Panc1 (cell line): ENCODE measurements at places on chromosomes 16 and 17. TPM values are rescaled to one million over a fixed set of nuclear protein-coding genes. Genes with fewer than 3 reads are reported as not detected.

Gene KRT33A
- not detected for total RNA-seq

Gene GNGT2
- not detected for total RNA-seq

- no peak for DNase-seq
Measured at GRCh38 chr16:46857368-46857945, 26.5 kb upstream of the C16orf87 start.

- DNase-seq, result peak; percentile 28
Measured at GRCh38 chr17:43171586-43172487, 823 bp downstream of the NBR1 start.

DNA sequence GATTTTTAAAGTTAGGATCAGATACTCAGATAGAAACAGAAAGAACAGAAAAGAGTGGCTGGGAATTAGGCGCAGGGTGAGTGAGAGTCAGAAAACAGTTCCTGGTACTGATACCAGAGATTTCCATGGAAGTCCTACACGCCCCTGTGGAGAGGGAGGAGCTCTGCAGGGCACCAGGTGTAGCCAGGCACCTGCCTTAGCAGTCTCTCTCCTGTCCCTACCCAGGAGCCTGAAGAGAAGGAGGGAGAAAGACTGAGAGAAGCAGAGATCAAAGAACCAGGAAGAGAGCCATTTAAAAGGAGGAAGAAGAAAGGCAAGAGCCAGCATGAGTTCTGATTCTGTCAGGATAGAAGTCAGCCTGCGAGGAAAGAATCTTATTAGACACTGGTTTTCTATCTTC, 65.0 kb downstream of the CBLN1 start:
- DNase-seq, result no peak

Gene SYCE1L
- 4.5 TPM for total RNA-seq

- no peak for DNase-seq
Measured at GRCh38 chr16:5215901-5216300, 118.3 kb upstream of the EEF2KMT start.

GRCh38 chr16:12081048-12081404, 104.5 kb downstream of the SNX29 start:
- DNase-seq, result no peak

Gene CPPED1
- total RNA-seq, result 12.5 TPM

DNA sequence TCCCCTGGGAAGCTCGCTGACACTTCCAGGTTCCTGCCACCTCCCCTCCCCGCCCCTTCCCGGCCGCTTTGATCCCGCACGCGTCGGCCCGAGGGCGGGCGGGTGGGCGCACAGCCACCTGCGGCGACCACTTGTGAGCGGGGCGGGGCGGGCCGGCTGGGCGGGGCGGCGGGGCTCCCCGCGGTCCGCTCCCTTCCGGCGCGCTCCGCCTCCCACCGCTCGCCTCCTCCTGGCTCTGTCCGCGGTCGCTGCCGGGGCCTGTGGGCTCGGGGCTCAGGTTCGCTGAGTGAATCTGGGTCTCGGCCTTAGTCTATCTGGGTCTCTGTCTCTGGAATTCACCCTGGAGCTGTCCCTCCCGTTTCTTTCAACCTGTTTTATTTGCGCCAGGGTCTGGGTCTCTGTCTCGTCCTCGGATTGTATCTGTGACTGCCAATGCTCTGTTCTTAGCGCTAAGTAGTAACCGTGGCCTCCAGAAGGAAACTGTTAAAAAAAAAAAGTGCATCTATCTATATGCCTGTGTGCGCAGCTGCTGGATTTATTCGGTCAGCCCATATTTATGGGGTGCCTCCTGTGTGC, 2.7 kb upstream of the HES7 start:
- DNase-seq, result no peak

- DNase-seq, result no peak
Measured at GRCh38 chr16:49593424-49594040, 219.9 kb downstream of the C16orf78 start.

DNA sequence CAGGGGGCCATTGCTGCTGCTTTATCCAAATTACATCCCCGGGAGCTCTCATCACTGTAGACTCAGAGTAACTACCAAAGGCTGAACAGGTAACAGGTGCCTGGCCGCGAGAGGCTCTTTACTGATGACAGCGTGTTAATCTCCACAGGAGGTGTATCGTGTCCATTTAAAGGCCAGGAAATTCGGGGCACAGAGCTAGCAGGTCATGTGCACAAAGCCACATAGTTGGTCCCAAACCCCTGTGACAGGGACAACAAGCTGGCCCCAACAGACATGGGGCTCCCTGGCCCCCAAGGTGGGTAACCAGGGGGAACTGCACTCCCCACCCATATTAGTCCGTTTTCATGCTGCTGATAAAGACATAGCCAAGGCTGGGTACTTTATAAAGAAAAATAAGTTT, 55.3 kb upstream of the RBFOX3 start:
- DNase-seq, result no peak

GRCh38 chr16:29757950-29758466, 12.2 kb upstream of the C16orf54 start:
- DNase-seq, result no peak

DNA sequence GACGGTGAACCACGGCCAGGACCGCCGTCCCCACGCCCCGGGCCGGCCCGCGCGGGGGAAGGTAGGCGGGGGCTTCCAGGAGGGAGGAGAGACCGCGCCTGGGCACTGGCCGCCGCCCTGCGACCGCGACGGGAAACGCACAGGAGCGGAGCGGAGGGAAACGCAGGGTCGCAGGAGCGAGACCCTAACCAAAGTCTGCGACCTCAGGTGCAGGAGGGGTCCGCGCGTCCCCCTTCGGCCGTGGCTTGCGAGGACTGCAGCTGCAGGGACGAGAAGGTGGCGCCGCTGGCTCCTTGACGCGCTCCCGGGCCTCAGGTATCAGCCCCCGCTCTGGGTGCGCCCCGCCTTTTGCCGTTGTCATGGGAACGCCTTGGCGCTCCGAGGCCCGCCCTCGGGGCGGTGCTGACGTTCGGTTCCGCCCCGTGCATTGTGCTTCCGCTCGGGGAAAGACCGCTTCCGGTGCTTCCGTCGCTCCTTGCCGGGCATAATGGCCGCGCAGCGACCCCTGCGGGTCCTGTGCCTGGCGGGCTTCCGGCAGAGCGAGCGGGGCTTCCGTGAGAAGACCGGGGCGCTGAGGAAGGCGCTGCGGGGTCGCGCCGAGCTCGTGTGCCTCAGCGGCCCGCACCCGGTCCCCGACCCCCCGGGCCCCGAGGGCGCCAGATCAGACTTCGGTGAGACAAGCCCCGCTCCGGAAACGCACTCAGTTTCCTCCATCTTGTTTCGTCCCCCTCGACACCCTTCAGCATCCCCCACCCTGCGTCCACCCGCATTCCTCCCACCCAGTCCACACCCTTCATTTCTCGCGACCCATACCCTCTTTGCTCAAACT, at the start of gene OVCA2:
Gene OVCA2 (plus strand): TSS at position 462 of the 829 bp plus-strand sequence. CDS start 26 bp downstream, at position 488.
- peak; percentile 61 for DNase-seq

GRCh38 chr17:16418685-16419068, 3.3 kb downstream of the TRPV2 start:
- DNase-seq, result no peak

- no peak for DNase-seq
Measured at GRCh38 chr16:46807336-46807735, 23.6 kb downstream of the C16orf87 start.

DNA sequence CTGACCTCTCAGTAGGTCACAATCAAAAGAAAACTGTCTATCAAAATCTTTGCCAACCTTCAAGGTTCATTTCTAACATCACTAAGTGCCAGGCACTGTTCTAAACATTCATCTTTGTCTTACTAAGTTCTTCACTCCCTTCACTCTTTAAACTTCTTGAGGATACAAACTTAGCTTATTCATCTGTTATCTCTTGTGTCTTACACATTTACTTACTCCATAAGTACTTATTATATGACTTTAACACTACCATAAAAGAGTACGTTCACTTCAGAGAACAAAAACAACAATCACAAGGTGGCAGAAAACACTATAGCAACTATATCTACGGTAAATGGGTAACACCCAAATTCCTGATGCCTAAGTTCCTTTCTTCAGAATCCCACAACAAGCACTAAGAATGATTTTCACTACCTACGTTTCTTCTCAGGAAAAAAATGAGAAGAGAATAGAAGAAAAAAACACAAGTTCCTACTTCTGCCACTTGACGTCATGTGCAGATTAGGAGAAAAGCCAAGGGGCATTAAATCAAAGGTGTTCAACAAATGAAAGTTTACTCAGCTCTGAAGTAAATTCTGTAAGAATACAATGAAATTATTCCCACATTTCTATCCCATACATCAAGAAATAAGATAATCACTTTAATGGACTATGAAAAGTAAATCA, 29.2 kb downstream of the KANSL1 start:
- DNase-seq, result no peak

- DNase-seq, result no peak
Measured at GRCh38 chr16:85486256-85486915, 126.7 kb upstream of the GSE1 start.

- no peak for DNase-seq
Measured at GRCh38 chr17:21005803-21006202, 37.0 kb downstream of the USP22 start.

DNA sequence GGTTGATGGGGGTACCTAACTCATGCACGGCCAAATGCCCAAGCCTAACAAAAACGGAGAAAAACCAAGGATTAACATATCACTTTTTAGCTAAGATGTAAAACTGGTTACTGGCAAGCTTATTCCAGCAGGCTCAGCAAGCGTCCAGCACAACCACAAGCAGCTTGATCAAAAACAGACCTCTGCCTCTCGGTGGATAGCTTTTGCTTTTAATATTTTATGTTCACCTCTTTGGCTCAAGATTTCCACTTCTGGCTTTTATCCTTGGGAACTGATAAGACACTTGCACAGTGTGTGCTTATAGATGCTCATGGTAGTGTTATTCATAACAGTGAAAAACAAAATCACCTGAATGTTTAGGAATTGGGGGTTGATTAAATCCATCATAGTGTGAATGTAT, 206.9 kb upstream of the CACNG5 start:
- no peak for DNase-seq

Gene NXN
- total RNA-seq, result 126 TPM

DNA sequence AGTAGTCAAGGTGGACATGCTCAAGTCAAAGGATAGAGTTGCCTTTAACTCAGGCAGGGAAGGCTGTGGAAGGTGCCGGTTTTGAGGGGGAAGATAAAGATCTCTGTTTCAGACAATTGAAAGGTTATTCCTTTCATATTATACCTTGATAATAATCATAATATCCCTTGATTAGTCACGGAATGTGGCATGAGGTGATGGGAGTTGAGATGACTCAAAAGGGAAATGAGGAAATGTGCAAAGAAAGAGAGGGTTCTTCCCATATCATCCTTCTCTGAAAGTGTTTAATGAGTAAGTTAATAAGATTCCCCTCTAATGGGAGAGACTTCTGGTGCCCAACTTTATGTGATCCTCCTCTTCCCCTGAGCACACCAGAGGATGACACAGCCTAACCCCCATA, 43.1 kb upstream of the HS3ST2 start:
- no peak for DNase-seq

DNA sequence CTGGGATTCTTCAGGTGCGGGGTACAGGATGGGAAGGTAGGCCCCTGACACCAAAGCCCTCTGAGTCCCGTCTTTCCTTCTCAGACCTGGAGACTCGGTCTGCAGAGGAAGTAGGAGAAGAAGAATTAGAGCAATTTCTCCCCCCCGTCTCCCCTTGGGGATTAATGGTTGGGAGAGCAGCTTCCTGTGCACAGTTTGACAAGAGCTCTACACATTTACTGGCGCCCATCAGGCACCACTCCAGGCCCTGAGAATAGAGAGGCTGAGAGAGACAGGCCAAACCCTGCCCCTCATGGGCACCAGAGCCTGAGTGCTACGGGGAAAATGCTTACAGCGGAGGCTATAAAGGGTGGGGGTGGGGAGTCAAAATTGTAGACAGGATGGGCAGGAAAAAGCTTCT, 3.5 kb upstream of the C16orf74 start:
- DNase-seq, result no peak

- no peak for DNase-seq
Measured at GRCh38 chr17:80588702-80589383, 44.2 kb downstream of the RPTOR start.

DNA sequence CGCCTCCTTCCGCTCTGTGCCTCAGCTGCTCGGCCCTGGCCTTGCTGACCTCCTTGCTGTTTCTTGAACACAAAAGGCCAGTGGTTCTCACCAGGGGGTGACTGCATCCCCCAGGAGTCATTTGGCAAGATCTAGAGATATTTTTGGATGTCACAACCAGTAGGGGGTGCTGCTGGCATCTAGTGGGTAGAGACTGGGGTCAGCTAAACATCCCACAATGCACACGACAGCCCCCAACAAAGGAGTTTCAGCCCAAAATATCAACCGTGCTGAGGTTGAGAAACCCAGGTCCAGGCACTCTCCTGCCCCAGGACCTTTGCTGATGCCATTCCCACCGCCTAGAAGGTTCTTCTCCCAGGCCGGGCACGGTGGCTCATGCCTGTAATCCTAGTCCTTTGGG, 39.7 kb downstream of the ABCC6 start:
- DNase-seq, result no peak
